ENCODE measurements at places on chromosomes 5 and 9.

DNA sequence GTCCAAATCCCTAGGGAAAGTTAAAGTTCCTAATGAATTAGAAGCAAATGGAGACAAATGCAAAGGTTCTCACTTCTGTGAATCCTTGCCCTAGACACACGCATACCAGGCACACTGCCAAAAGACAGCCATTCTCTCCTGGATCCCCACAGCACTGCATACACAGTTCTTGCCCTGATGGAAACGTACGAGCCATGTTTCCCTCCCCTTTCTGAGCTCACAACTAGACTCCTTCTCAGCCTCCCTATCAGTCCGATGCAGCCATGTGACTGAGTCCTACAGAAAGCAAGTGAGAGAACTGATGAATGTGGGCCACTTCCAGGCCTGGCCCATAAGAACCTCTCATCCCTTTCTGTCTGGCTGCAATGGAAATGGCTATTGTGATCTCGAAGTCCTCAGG lies 92.0 kb downstream of the ZNF608 start:
- DNase-seq = no peak

- peak; percentile 16 for DNase-seq
Observed at GRCh38 chr5:171419688-171420430, 412 bp downstream of the FGF18 start.

DNA sequence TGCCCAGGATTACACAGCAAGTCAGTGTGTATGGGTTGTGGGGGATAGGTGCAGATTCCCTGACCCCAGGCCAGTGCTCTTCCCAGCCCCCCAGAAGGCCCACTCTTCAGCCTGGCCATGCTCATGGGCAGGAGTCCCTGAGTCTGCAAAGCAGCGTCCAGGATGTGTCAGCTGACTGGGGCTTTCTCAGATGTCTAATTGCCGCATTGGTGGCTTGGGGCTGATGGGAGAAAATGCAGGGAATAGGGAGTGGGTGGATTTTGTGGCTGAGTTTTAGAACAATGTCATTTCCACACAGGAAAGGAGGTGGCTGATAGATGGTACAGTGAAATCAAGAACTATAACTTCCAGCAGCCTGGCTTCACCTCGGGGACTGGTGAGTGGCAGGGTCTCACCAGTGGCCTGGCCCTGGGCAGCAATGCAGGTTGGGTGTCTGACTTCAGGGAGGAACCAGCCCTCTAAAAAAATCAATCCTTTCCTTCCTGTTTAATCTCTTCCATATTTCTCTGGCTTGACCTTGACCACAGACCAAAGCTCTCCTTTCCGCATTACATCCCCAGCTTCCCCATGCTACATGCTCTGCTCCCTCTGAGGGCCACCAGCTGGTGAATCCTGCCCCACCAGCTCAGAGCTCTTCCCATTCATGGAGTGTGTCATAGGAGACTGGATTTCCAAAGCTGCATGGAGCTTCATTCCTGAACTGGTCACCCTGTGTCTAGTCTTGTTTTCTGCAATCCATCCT lies 14.2 kb downstream of the GLIPR2 start:
- DNase-seq = no peak

GRCh38 chr9:123418506-123418905 lies 62.5 kb downstream of the CRB2 start:
- DNase-seq = no peak

DNA sequence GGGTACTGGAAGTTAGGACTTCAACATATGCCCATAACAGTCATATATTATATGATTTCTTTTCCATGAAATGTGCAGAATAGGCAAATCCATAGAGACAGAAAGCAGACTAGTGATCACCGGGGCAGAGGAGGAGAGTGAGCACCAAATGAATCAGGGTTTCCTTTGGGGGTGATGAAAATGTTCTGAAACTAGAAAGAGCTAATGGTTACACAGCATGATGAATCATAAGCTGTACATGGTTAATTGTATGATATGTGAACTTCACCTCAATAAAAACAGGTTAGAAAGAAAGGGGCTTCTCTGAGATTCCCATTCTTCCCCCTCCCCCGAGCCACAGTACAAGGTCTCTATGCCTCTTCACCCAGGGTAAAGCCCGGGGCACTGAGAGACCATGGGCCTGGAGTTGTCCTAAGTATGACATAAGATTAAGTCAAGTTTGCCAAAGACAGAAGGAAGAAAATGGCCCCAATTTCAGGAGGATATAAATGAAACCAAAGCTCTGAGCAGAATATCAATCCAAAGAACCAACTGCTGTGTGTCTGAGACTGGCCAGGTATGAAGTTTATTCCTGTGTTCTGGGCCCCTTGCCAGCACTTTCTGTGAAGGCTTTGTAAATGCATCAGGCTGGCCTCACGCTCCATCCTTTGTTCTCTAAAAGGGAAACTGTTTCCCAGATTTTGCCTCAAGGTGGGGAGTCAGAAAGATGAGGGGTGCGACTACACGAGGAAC lies 243.8 kb downstream of the CDK5RAP2 start:
- DNase-seq = no peak

- DNase-seq = no peak
Observed at GRCh38 chr5:538801-539468, 14.7 kb upstream of the SLC9A3 start.

- DNase-seq = no peak
Observed at GRCh38 chr9:99457981-99458380, 235.9 kb downstream of the SEC61B start.

GRCh38 chr5:32319926-32320543 lies 7.3 kb upstream of the MTMR12 start:
- DNase-seq = no peak

DNA sequence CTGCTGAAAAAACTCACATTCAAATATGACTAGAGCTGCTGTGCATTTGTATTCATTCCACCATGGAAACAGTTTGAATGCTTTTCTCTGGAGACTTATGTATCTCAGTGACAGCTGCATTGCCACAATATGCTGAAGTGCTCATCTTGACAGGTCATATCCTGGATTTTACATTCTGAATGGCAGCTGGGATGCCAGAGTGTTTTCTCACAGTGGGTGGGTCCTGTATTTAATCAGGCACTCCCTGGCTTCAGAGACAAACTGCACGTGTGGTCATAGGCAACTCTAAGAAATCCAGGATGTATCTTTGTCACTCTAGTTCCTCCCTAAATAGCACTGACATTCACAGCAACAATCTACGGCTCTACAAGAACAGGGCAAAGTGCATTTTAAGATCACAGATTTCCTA lies 75.6 kb downstream of the ST8SIA4 start:
- DNase-seq = no peak

GRCh38 chr5:97297063-97297703 lies 114.1 kb upstream of the RIOK2 start:
- peak; percentile 56 for DNase-seq

DNA sequence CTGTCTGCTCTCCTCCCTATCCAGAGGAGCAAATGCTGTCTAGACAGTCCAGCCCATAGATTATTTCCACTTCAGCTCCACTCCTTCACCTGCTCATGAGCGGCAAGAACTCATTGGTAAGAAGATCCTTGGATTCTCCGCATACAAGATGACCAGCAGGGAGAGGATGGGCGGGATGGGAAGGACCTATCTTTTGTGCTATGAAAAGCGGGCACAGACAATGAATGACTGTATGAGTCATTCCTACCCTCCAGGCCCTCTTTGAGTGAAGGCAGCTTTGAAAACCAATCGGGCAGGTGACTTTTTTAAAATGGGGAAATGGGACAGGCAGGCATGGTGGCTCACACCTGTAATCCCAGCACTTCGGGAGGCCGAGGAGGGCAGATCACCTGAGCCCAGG lies 49.4 kb downstream of the SMIM23 start:
- DNase-seq = peak; percentile 25

- DNase-seq = peak; percentile 59
Observed at GRCh38 chr5:112551419-112552032, 132.4 kb upstream of the EPB41L4A start.

DNA sequence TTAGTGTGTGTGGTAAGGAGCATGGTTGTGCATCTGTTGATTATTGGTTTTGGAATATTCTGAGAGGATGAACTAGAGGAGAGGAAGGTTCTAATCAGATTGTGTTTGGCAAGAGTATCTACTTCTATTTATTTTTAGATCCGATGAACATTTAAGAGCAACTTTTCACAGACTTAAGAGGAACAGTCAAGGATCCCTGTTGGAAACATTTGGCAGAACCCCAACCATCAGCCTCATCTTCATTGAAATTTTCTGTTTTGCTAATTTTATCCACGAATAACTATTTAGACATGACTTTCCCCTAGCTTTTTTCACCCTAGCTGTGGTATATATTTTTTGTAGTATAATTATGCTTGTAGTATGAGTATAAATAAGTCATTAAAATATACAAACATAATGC lies 868.5 kb downstream of the MAT2B start:
- no peak for DNase-seq

DNA sequence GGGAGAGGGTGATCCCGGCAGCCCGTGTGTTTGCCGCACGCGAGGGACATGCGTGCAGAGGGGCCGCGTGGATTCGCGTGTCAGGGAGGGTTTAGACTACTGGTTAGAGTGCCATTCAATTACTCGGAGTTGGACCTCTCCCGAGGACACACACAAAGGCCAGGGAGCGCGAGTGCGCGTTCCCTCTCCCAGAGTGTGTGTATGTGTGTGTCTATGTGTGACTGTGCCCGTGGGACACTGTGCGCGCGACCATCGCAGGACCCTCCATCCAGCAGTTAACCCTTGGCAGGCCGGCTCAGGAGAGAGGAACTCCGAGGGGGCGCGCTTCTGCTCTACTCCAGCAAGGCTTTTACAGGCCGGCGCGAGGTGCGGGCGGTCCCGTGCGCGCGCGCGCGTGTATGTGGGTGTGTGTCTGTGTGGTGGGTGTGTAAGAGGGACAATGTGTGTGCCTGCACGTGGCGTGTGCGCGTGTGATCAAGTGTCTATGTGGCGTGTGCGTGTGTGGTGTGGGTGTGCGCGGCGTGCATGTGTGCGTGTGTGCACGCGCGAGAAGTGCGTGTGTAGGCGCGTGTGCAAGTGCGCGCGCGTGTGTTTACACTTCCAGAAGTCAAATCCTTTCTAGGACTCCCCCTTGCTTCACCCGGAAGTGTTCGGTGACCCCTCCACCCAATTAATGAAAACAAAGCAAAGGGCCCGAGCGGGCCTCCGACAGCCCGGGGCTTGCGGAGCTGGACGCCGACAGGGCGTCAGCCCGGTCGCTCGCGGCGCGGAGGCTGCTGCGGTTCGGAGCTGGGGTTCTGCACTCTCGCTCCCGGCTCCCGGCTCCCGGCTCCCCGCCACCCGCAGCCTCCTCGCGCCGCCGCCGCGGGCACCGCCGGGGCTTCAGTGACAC lies 75.3 kb upstream of the TBCA start:
- DNase-seq = peak; percentile 22

DNA sequence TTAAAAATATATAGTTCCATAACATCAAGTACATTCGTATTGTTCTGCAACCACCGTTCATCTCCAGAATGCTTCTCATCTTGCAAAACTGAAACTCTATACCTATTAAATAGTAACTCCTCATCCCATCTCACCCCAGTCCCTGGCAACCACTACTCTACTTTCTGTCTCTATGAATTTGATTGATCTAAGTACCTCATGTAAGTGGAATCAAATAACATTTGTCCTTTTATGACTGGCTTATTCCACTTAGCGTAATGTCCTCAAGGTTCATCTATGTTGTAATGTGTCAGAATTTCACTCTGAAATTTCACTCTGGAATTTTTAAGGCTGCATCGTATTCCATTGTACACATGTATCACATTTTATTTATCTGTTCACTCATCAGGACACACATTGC lies 132.1 kb upstream of the RUSC2 start:
- no peak for DNase-seq

DNA sequence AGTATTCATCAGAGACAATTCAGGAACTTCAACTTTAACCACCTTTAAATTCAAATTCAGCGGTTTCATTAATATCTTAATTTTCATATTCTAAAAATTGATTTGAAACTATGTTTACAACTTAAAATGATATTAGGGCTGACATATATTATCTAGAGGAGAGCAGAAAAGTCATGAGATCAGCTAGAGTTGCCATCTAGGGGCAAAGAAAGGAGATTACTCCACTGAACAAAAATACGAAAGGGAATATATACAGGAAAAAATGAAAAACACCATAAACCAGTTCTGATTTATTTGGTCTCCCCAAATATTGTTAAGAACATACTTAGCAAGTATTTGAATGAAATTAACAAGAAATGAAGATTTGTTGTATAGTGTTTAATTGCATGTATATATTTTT lies 946.3 kb downstream of the DTWD2 start:
- no peak for DNase-seq

DNA sequence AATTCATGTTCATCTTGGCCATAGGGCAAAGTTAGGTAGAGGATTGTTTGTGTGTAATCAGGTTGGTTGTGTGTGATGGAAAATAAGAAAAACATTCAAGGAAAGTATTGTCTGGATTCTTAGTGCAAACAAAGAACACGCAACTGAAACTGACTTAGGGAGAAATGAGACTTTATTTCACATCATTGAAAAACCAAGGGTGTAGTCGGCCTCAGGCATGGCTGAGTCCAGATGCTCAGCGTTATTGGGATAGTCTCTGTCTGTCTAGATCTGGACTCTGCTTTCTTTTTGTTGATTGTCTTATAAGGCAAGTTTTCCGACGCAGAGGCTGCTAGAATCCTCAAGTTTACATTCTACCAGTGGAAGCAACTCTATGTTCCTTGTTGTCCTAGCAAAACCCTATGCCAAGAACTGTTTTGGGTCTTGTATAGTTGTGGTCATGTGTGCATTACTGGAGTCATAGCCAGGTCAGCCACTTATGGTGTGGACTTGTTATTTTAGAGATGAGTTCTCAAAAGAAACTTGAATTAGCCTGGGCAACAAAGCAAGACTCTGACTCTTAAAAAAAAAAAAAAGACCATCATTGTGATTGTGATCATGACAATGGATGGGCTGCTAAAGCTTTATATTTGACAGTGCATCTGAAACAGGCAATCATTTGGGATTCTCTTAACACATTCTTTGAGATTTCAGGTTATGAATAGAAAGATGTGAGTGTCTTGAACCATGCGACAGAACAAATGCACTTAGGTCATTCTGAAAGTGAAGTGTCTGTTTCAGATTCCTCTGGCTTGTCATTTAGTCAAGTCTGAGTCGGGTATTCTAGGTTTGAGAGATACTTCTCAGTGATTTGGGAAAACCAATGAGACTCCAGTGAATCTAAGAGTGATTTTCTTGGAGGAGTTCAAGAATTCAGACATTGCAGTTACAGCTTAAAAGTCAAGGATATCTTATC lies 82.6 kb downstream of the DOCK2 start:
- no peak for DNase-seq

DNA sequence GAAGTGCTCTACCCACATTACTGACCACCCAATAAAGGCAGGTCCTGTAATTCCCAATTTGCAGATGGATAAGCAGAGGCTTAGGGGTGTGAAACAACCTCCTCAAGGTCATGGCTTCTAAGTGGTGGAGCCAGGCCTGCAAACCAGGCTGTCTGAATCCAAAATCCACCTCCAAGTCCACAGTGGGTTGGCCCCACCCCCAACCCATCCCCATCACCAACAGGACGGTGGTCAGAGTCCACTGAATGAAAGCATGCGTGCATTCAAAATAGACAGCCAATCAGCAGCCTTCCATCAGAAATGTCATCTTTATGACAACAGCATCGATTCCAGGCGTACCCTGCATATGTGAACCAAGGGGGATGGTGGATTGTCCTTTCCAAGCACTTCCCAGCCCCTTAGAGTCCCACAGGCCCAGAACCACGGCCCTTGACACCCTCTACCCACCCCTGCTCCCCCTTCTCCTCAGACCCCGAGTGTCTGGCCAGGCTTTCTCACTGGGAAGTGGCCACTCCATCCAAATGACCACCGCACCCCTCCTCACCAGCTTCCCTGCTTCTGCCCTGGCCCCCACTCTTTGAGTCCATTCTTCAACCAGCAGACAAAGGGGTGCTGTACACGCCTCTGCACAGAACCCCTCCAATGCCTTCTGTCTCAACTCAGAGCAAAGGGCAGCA lies 133.1 kb downstream of the KCNIP1 start:
- no peak for DNase-seq
